Neural crest cell (in vitro differentiated cells): ENCODE measurements at places on chromosomes 1 and 21.

DNA sequence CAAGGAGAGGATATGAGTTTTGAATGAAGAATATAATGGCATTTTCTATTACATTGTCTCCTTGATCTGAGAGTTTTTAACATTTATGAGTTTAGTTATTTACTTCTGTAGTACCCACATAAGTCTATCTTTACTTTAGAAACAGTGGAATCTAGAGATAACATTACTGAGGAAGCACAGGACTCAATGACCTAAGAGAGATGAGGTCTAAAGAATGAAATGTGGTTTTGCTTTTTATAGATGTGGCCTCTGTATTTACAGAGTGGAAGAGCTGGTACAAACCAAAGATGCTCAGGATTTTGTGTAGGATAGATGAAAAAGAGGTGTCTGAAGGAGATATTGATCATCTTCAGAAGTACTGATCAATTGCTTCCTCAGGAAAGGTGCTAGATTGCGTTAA is 177.3 kb downstream of the KCTD3 start:
- DNase-seq, result no peak
- no peaks in the 10 kb centered on the region for H3K36me3 ChIP-seq
- H3K4me1 ChIP-seq, result no peaks in the 10 kb centered on the region
- H3K27ac ChIP-seq, result no peak overlapping the region
- H3K27me3 ChIP-seq, result no peaks in the 10 kb centered on the region
- H3K4me3 ChIP-seq, result no peak overlapping the region

GRCh38 chr1:24413350-24414163 is at the start of gene STPG1:
STPG1 (minus strand) TSS chr1:24413782; CDS start chr1:24401388, 12,394 bp downstream.
- DNase-seq, result peak; percentile 73
- peak within 1 kb of the TSS; percentile 93 for H3K4me3 ChIP-seq
- peaks cover 29% of the 10 kb centered on the region for H3K4me1 ChIP-seq
- no peaks in the 10 kb centered on the region for H3K36me3 ChIP-seq
- H3K27me3 ChIP-seq, result peaks cover 11% of the 10 kb centered on the region

GRCh38 chr21:27265949-27266348 is 299.1 kb upstream of the ADAMTS5 start:
- H3K27ac ChIP-seq, result no peak overlapping the region
- H3K4me3 ChIP-seq, result no peak overlapping the region
- H3K27me3 ChIP-seq, result no peaks in the 10 kb centered on the region
- H3K4me1 ChIP-seq, result no peaks in the 10 kb centered on the region

DNA sequence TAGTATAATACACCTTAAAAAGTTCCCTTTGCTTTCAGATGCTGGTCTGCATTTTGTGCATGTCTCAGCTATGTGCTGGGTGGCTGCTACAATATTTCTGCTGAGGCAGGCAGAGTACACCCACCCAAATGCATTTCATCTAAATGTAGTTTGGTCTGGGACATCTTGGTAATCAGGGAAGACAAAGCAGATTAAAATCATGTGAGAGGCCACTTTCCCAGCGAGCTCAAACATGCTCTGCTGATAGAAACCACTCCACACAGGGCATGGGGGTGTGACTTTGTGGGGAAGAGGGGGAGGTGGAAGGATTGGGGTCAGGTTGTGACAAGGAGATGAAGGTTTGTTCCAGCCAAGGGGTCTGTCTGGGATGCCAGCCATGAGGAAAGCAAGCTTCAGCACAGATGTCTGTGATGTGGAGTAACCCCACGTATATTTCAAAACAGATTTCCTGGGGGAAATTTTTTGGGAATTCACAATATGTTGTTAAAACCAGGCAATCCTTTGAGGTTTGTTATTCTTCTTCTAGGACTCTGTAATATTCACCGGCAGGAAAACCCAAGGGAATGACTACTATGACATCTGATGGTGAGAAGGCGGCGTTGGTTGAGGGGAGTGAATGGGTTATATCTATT is 255.1 kb upstream of the FGGY start:
- no peak overlapping the region for H3K27ac ChIP-seq
- no peaks in the 10 kb centered on the region for H3K36me3 ChIP-seq
- no peak overlapping the region for H3K4me3 ChIP-seq
- DNase-seq, result no peak
- H3K27me3 ChIP-seq, result no peaks in the 10 kb centered on the region
- no peaks in the 10 kb centered on the region for H3K4me1 ChIP-seq

DNA sequence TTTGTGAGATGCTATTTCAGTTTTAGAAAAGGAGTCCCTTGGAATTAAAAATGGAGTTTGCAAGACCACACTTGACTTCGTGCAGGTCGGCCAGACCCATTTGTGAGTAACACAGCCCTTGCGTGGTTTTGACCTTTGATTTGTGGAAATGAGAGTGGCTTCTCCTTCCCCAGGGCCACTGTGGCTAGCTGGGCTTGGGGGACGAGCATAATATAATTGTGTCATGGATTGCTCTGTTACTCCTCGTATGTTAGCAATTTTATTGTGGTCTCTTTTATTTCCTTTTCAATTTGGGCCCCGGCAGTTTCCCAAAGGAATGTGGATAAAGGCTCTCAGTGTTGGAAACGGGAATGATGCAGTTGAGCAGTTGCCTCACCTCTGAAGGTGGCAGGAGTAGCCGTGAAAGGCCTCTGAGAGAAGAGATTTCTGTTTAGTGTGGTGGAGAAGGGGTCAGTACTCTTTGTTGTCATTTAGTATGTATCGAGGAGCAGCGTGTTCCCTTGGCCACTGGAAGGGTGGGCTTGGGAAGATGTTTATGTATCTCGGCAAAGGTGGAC is 194.6 kb downstream of the PBX1 start:
- H3K4me3 ChIP-seq, result no peak overlapping the region
- H3K36me3 ChIP-seq, result peaks cover 4% of the 10 kb centered on the region
- peaks cover 36% of the 10 kb centered on the region for H3K4me1 ChIP-seq
- H3K27ac ChIP-seq, result peak overlapping the region; percentile 63
- H3K27me3 ChIP-seq, result no peaks in the 10 kb centered on the region
- no peak for DNase-seq

GRCh38 chr21:24112020-24112419 is 1495.3 kb downstream of the MRPL39 start:
- H3K27ac ChIP-seq, result no peak overlapping the region
- no peaks in the 10 kb centered on the region for H3K27me3 ChIP-seq
- DNase-seq, result no peak
- peaks cover 4% of the 10 kb centered on the region for H3K36me3 ChIP-seq
- H3K4me1 ChIP-seq, result no peaks in the 10 kb centered on the region
